Stimulated activated CD4-positive, alpha-beta T cell treated with anti-CD3 and anti-CD28 coated beads, Interleukin-1b, Interleukin-23, amount 100 ng/mL, for 1 hour (primary cell): ENCODE measurements at places on chromosomes 7 and 10.

GRCh38 chr10:15120523-15120922 lies 23.4 kb downstream of the RPP38 start:
- DNase-seq: no peak

DNA sequence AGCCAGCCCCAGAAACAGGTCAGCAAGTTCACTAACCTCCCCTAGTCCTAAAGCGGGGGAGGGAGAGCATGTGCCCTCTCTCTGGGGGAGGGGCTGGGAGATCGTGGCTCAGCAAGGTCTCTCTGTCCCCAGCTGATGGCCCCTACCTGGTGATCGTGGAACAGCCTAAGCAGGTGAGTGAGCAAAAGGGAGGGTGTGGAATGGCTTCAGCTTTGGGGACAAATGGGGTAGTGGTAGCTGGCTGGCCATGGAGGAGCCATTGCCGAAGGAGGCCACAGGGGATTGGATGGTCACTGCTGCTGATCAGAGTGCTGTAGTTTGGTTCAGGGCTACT lies 779 bp downstream of the NFKB2 start:
- no peak for DNase-seq

DNA sequence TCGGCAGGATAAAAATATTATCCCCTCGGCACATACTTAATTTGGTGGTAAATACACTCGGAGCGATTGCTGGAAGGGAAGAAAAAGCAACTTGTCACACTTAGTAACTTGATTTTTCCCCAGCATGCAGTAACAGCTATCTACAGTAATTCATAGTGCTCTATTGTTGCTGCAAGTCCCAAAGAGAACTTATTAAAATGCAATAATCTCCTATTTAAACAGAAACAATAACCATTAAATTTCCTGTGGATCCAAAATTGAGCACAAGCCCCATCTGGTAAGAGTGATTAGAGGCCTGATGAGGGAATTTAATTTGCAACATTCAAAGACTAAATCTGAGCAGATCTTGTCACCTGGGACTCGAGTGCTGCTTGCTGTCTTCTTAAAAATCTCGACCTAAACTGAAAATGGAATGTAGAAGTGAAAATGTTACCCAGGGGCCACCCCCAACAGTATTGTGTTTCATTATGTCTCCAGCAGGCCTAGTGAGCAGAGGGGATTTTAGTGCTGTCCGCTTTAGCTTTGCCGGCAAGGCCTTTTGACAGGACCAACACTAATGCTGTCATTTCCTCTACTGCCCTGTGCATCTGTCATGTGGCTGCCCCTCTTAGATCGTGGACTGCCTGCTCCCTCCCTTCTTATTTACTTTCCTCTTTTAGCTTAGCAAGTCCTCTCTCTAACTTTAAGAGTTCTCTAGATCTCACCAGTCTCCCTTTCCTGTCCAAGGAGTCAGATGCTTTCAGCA lies 639.7 kb downstream of the AUTS2 start:
- DNase-seq: no peak

GRCh38 chr10:13784067-13784466 lies 197.3 kb downstream of the PRPF18 start:
- no peak for DNase-seq

- DNase-seq: no peak
Observed at GRCh38 chr10:19811540-19811939, 4.7 kb upstream of the PLXDC2 start.

- no peak for DNase-seq
Observed at GRCh38 chr7:156220078-156220605, 407.9 kb upstream of the SHH start.

GRCh38 chr7:28068811-28069216 lies 111.8 kb downstream of the JAZF1 start:
- no peak for DNase-seq

DNA sequence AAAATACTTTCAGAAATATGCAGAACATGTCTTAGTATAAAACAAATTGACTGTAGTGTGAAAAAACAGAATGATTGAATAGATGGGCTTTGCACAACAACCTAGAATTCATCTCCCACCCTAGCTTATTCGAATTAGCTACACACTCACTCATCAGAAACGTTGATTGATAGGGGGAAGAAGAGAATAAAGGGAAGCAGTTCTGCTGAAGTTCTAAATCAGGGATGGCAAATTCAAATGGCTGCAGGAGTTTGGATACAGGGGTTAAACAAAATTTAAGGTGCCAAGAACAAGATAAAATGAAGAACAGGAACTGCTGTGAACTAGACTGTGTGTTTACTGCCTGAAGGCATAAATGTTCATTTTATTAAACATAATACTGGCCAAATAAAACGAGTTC lies 9.0 kb downstream of the CD36 start:
- no peak for DNase-seq

DNA sequence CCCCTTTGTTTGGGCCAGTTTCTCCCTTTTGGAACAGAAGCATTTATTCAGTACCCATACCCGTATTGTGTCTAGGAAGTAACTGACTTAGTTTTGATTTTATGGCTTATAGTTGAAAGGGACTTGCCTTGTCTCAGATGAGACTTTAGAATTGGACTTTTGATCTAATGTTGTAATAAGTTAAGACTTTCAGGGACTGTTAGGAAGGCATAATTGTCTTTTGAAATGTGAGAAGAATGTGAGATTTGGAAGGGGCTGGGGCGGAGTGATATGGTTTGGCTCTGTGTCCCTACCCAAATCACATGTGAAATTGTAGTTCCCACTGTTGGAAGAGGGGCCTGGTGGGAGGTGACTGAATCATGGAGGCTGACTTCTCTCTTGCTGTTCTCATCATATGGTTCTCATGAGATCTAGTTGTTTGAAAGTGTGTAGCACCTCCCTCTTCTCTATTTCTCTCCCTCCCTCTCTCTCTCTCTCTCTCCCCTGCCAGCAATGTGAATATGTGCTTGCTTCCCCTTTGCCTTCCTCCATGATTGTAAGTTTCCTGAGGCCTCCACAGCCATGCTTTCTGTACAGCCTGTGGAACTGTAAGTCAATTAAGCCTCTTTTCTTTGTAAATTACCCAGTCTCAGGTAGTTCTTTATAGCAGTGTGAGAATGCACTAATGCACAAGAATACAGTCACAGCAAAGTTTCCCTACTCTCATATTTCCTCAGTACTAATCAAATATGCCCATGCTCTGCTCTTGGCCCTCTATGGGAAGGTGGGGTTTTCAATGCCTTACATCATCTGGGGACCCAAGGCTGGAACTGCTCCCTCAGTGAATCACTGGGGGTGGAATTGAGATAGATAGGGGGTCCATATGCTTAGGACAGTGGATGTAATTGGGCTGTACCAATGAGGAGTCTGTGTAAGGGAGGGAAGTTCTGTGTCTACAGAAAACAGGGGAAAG lies 17.2 kb upstream of the AKR1C1 start:
- no peak for DNase-seq
